ENCODE measurements at places on chromosomes 12 and 14.

DNA sequence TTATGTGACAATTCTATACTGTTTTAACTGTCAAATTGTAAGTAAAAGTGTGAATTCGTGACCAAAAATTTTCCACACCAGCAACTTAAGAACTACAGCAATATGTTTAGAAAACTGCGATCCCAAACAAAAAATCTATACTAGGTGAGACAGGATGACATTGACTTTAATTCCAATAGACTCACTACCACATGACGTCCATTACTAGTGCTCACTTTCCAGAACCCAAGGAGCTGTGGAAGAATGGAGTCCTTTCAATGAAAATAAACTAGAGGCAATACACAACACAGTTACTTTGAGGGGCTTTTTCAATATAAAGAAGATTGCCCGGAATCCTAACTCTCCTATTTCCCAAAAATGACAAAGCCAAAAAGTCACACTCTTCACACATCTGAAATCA, 1.4 kb downstream of the EPS8 start:
- no peak for DNase-seq

DNA sequence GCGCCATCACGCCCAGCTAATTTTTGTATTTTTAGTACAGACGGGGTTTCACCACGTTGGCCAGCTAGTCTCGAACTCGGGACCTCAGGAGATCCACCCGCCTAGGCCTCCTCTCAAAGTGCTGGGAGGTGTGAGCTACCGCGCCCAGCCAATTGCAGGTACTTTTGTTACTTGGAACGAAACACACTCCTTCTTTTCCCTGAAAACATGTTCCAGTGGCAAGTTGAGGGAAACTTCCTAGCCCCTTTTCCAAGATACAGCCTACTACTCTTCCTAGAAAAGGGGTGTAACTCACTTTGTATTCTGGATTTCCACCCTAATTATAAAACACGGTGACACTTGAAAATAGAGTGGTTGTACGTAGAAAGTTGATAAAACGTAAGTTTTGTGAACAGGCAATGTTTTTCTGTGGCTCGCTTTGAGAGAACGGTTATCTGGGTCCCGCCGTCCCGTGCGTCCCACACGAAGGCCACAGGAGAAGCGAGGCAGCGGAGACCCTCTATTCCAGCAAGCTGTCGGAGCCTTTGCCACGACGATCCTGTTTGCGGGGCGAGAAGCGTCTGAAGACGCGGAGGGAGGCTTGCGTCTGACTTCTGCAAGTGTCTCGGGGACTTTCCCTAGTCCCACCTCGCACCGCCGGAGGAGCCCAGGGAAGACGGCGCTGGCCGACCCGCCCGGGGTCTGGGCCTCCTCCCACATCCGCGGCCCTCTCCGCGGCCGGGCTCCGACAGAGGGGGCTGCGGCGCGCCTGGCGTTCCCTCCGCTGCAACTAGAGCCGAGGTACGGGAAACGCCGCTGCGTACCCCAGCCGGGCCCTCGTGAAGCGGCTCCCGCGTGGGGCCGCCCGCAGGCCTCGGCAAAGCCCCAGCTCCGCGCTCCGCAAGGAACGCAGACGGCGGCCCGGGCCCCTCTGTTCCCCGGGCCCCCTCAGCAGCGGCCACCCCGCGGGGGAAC, 745 bp downstream of the CDCA4 start:
- peak; percentile 35 for DNase-seq

DNA sequence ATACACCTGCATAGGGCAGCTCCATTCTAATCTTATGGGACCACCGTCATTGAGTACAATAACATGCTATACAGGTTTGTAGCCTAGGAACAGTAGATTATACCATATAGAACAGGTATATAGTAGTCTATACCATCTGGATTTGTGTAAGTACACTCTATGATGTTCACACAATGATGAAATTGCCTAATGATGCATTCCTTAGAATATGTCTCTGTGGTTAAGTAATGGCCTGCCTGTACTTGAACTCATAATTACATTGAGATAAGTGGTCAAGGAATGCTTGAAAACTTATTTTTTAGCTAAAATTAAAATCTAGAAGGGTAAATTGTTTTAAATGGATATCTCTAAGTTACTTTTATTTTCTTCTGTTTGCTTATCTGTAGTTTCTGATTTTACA, 152.7 kb downstream of the SRGAP1 start:
- no peak for DNase-seq

GRCh38 chr12:60475825-60476224, 880.0 kb downstream of the SLC16A7 start:
- DNase-seq = no peak

DNA sequence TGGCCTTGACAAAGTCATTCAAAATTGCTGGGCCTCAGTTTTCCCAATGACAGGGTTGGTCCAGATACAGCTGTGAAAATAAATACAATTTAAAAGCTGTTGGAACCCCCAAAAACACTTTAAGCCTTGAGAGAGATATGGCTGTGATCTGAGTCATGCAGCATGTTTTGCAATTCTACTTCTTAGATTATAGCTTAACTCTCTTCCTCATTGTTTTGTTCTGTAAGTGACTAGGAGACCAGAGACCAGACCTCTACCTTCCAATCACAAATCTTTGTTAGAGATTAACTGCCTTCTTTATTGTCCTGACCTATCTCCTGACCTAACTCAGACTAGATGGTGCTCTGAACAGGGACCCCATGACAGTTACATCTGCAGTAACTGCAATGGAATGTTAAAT, 198.1 kb downstream of the STXBP6 start:
- DNase-seq = no peak

DNA sequence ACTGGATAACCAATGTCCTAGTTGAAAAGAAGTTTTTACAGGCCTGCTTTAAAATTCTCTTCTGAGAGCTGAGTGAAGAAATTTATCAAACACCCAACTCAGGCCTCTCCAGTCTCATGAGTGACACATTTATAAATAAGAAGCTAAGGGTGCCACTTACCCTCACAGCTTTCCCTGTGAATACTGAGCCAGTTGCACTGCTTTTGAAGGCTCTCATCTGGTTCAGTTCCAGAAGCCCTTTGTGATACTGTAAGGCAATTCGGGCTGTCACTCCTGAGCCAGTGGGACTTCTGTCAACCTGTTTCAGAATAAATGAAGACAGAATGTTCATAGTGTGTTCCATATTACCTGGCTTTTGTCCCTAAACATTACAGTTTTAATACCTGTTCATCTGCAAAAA, 8.5 kb downstream of the L3HYPDH start:
- DNase-seq = no peak

GRCh38 chr12:19967431-19967830, 400.9 kb upstream of the PDE3A start:
- DNase-seq = no peak

- no peak for DNase-seq
Measured at GRCh38 chr12:23484238-23484637, 465.2 kb downstream of the SOX5 start.

- DNase-seq = peak; percentile 52
Measured at GRCh38 chr12:111274777-111275176, 94.1 kb downstream of the PHETA1 start.

- DNase-seq = no peak
Measured at GRCh38 chr14:52269100-52269499, 1.6 kb downstream of the PTGDR start.

- no peak for DNase-seq
Measured at GRCh38 chr14:76194327-76194726, 42.6 kb downstream of the GPATCH2L start.

- DNase-seq = no peak
Measured at GRCh38 chr14:105257464-105257863, 9.1 kb downstream of the BTBD6 start.

GRCh38 chr14:67416810-67417209, 4.8 kb upstream of the PLEK2 start:
- no peak for DNase-seq

DNA sequence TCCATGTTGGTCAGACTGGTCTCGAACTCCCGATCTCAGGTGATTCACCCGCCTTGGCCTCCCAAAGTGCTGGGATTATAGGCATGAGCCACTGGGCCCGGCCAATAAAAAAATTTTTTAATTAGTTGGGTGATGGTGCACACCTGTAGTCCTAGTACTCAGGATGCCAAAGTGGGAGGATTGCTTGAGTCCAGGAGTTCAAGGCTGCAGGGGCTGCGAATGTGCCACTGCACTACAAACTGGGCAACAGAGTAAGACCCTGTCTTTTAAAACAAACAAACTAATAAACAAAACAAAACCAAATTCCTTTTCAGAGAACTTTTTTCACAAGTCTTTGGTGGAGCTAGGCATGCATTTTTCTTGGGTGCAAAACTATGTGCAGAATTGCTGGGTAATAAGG, 10.1 kb upstream of the SPSB2 start:
- DNase-seq = no peak

DNA sequence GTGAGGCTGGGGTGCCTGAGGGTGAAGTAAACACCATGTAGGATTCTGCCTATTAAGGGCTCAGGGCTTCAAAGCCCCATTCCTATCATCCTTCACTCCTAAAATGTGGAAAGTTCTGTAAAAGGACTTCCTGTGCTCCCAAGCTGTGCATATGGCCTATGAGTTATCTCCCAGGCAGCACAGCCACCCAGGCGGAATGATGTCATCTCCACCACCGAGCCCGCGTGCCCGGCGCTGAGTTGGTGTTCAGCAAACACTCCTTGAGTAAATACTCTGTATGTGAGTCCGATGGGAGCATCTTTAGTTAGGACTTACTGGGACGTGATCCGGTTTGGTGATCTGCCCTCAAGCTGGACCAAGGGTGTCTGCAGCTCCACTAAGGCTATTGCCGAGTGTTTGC, 437.3 kb downstream of the MED13L start:
- no peak for DNase-seq

DNA sequence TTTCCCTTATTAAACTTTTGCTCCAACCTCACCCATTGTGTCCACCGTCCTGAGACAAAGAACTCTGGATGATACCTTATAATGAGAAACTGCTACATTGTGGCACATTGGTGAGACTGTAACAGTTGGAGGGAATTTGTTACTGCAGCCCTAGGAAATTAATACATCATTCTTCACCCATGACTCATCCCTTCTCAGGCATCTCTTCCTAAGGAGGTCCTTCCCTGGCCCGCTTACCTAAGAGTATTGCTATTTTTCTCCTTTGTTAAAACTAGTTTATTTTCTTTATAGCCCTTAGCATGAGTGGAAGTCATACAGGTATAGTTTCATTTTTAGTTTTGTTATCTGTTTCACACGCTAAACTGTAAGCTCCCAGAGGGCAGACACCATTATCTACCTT, 87.1 kb downstream of the TMEM260 start:
- DNase-seq = no peak

DNA sequence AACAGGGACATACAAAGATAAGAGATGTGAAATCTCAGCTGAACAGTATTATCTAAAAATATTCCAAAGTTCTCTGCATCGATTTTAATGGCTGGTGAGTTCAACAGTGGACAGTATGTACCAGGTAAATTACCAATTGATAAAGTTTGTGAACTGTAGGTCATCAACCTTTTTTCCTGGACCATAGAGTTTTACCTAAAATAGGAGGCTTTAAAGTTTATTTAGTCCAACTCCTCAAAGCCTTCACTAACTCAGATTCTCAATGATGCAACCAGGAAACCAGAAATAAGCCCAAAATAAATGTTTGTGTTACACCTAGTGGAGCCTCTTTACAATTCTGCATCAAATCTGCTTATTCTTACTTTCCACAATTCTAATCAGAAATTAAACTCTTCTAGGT, 205.8 kb downstream of the ANO6 start:
- no peak for DNase-seq

DNA sequence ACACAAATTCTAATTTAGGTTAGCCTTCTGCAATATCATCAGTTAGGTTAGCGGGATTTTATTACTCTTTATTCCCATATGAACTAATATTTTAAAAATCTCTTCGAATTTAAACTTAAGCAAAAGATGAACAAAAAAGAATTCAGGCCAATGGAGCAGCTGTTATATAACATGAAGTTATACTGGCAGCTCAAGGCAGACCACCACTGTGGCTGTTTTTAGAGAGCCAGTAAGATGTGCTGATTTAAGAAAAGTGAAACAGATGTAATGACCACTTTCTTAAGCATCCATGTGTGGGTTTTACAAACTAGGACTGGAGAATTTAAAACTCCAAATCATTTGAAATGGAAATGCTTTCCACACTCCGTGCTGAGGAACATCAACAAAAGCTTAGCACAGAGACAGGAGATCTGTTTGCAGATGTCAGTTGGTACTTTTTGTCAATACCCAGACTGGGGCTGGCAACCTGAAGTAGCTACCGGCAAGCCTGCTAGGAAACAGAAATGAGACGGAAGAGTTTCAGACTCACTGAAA, 164.9 kb downstream of the TTC7B start:
- no peak for DNase-seq

- no peak for DNase-seq
Measured at GRCh38 chr12:22738945-22739344, 114.0 kb downstream of the ETNK1 start.

GRCh38 chr12:124242529-124243065, 52.3 kb upstream of the RFLNA start:
- no peak for DNase-seq

DNA sequence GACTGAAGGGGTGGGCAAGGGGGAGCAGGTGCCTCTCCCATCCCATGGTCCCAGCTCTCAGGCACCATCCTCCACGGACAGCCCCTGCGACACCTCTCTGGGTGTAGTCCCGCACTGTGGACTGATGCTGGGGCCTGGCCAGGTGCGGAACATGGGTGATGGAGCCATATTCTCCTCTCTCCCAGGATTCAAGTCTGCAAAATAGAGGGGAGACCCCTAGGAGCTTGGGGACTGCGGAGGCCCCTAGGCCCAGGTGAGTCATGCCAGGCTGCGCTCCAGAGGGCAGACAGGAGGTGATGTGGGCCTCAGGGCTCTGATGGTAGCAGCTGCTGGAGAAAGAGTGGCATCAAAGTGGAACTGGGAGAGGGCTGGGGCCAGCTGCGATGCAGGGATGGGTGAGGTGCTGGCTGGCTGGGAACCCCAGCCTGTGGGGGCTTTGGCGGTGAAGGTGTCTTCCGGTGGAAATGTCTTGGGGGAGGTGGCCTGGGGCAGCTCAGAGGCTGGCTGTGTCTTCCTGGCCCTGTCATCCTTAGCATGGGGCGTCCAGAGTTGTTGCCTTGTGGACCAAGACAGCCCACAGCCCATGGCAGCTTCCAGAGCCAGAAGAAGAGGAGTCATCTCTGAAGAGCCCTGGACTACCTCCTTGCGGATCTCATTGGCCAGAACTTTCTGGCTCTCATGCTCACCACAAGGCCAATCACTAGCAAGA, 149.1 kb downstream of the KIF26A start:
- DNase-seq = no peak

GRCh38 chr14:91402771-91403600, 14.6 kb downstream of the CCDC88C start:
- no peak for DNase-seq

- DNase-seq = no peak
Measured at GRCh38 chr12:97375310-97375709, 87.3 kb upstream of the RMST start.

- no peak for DNase-seq
Measured at GRCh38 chr14:68770553-68771286, 22.1 kb downstream of the ZFP36L1 start.

DNA sequence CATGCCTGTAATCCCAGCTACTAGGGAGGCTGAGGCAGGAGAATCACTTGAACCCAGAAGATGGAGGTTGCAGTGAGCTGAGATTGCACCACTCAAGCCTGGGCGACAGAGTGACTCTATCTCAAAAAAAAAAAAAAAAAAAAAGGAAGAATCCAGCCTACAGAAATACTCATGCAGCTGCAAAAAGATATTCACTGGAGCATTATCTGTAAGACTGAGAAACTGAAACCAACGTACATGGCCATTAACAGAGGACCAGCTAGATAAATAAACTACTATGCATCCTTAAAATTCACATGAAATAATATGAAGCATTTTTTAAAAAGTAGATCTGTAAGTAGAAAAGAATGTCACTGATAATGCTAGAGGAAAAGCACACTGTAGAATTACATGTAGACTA, 3.5 kb downstream of the SLC7A7 start:
- DNase-seq = no peak

GRCh38 chr12:5309654-5310053, 122.3 kb upstream of the NTF3 start:
- DNase-seq = no peak
